ENCODE measurements at places on chromosomes 13 and 19.

GRCh38 chr19:2306281-2306806 lies 1.6 kb downstream of the LINGO3 start:
- no peak for DNase-seq

GRCh38 chr13:100100115-100100879 lies 11.4 kb downstream of the PCCA start:
- no peak for DNase-seq

GRCh38 chr19:19269952-19270694 lies 3.0 kb downstream of the TM6SF2 start:
- DNase-seq = no peak

DNA sequence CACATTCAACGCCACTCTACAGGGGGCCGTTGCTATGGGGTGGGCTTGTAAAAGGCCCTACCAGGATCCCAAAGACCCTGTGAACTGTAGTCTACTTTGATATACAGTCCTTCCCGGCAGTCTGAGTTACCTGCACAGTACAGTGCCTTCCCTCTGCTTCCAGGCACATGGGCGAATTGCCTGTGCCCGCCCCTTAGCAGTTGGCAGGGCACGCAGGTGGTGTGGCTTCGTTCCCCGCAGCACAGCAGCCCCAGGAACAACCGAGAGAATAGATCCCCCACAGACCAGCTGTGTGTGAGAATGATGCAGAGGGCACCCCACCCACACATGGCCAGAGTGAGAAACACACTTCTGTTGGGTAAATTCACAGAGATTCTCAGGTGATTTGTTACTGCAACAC lies 60.6 kb downstream of the MRPL57 start:
- DNase-seq = no peak

DNA sequence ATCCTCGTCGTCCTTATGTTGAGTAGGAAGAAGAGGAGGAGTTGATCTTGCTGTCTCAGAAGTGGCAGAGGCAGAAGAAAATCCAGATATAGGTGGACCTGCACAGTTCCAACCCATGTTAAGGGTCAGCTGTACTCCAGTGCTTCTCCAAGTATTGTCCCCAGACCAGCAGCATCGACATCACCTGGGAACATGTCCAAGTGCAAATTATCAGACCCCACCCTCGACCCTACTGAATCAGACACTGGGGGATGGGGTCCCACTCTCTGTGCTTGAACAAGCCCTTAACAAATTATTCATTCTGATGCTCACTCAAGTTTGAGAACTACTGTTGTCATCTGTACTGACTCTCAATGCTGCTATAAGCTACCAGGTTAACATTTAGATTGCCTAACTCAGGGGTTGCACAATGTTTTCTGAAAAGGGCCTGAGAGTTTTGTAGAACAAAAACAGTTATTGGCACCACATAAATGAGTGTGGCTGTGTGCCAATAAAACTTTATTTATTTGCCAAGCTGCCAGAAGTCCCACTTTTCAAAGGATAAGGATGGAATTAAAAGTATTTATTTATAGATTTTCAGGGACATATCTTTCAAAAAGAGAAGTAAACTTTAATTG lies 226.7 kb upstream of the IPO5 start:
- DNase-seq = no peak

GRCh38 chr13:20831933-20832332 lies 58.2 kb upstream of the EEF1AKMT1 start:
- no peak for DNase-seq

GRCh38 chr19:15283141-15283883 lies 49.0 kb downstream of the BRD4 start:
- no peak for DNase-seq

DNA sequence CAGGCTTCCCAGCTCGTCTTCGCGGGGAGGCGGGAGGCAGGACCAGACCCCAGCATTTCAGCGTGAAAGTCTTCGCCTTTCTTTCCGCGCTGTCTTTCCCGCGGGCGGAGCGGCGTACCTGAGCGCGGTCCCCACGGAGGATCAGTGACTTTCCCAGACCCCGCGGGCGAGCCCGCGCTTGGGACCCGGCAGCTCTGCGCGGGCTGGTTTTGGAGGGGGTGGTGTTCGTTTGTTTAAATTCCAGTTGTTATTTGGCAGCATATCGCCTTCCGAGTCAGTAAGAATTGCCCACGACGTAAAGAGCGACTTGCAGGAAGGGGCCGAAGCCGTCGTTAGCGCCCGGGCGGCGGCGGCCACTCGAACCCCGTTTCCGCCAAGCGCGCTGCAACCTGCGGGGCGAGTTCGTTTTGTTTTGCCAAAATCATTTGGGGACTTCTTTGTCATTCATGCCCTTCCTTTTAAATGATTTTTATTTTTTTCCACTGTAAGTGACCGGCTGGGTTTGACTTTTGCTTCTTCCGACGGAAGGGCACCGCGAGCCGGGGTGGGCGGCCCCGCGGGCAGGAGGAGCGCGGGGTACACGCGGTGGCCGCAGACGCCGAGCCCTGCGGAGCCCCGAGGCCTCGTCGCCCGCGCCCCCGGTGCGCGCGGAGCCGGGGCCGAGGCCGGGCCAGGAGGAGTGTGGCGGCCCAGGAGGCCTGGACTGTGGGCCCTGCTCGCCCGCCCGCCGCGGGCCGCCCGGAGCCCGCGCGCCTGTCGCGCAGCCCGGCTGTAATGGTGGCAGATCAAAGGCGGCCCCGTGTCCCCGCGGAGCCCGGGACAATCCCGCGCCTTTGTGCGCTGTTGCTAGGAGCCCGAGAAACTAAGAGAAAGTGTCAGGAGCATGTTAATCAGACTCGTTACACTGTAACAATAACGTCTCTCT lies 75.9 kb downstream of the ZIC5 start:
- no peak for DNase-seq

DNA sequence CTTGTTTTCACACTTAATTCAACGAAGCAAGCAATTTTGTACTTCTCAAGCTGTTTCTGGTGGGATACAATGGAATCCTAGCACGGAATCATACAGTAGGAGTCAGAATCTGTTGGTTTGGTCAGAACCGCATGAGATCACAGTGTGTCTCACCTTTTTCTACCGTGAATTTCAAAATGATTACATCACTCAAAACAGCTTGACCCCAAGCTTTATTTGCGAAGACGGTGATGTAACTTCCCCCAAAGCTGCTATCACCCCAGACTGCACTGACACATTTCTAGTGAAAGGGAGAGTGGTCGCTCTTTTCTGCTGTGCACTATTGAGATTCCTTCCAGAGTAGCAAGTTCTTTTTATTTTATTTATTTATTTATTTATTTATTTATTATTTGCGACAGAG lies 9.6 kb downstream of the C19orf18 start:
- DNase-seq = no peak

GRCh38 chr19:54136086-54136863 lies 1.3 kb upstream of the CNOT3 start:
- DNase-seq = no peak

GRCh38 chr19:50401605-50402450 lies 16.9 kb upstream of the SPIB start:
- DNase-seq = no peak

- DNase-seq = no peak
Observed at GRCh38 chr19:53898636-53899341, 10.3 kb upstream of the CACNG7 start.

DNA sequence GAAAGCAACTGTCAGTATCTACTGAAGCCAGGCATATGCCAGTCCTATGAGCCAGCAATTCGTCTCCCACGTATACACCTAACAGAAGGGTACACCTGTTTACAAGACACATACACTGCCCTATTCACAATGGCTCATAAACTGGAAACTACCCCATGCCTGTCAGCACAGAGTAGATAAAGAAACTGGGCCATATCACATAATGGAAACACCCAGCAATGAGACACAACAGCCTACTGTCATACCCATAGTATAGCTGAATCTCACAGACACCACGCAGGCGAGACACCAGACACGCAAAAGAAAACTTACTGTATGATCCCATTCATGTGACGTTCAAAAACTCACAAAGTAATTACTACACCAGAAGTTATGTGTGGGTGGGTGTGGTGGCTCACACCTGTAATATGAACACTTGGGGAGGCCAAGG lies 15.7 kb downstream of the NOSIP start:
- DNase-seq = no peak

DNA sequence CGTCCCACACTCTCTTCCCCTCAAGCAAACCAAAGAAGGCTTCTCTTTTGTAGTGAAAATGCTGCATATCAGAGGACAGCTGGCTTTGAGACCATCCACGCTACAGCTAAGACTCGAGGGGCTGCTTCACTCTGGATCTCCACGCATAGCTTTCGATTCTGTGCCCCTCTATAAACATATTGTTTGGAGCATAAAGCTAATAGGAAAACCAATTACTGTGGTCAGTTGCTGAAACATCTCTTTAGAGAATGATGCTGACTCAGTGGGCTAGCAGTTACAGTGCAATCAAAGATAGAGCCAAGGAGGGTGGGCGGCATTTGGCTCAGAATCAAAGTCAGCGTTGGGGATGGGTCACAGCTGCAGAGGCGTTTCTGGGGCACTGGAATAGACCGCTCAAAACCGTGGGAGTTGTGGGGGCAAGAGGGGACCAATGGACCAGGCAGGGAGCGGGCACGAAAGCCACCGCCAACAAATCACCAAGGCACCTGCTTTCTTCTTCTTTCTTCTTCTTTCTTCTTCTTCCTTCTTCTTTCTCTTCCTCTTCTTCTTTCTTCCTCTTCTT lies 76.7 kb downstream of the RASL11A start:
- no peak for DNase-seq

GRCh38 chr19:57302727-57303401 lies 17.4 kb upstream of the ZNF543 start:
- no peak for DNase-seq

DNA sequence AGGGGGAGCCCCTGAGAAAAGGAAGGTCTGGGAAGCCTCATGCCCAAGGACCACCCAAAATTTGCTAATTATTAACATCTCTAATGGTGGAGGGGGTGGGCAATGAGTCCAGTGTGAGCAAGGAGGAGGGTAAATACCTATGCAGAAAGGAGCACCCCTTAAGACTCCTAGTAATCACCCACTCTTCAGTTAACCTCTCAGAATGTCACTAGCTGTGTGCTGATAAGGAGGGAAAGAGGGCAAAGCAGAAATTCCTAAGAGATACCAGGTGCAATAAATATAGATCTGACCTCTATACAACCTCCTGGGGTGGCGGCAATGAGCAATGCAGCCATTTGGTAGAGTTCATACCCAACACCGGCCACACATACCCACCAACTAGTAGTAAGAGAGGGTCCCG lies 12.7 kb upstream of the DPY19L3 start:
- no peak for DNase-seq

- DNase-seq = no peak
Observed at GRCh38 chr19:44548736-44549135, 19.3 kb upstream of the CEACAM20 start.

GRCh38 chr13:114311908-114312307 lies 2.4 kb upstream of the CHAMP1 start:
- DNase-seq = no peak

- no peak for DNase-seq
Observed at GRCh38 chr13:28626266-28626665, 32.7 kb upstream of the POMP start.

- DNase-seq = no peak
Observed at GRCh38 chr13:65841156-65841555, 1389.0 kb downstream of the PCDH9 start.

DNA sequence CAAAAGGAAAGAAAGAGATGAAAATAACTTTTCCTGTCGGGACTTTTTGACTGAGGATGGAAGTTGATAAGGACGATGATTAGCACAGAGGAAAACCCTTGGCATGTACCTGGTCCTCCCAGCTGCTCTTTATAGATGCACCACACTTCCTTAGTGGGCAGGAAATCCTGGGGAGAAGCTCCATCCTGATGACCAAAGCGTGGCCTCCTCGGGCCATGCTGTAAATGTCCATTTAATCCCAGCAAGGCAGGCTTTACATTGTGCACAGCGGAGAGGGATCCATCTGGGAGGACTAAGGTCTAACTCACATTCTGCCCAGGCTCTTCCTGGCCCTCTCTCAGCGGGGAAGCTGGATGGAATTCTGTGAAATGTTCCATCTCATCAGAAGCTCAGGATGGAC lies 113.5 kb downstream of the COL4A2 start:
- DNase-seq = no peak

- DNase-seq = no peak
Observed at GRCh38 chr19:799076-799881, 2.0 kb downstream of the PTBP1 start.

- DNase-seq = no peak
Observed at GRCh38 chr19:3850320-3850972, 18.4 kb downstream of the ZFR2 start.

DNA sequence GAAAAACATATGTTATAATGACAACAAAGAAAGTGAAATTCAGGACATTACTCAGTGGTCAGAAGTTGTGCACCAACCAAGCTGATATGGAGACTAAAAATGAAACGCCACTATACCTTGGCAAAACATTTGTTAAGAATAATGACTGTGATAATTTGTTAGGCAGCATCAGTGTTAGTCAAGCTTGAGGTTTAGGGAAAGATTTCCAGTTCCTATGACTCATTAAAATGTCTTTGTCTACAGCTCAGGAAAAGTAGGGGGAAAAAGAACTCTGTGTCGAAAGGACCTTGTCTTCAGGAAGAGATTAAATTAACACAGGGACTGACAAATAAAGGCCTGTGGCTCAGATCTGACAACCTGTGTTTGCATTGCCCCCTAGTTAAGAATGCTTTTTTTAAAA lies 764.1 kb upstream of the SLITRK6 start:
- DNase-seq = no peak

GRCh38 chr13:56893843-56894242 lies 246.9 kb upstream of the PRR20A start:
- DNase-seq = no peak

- no peak for DNase-seq
Observed at GRCh38 chr19:34841780-34842179, 68.8 kb upstream of the ZNF599 start.

GRCh38 chr19:7515645-7516151 lies at the start of gene ZNF358:
ZNF358 (plus strand) TSS chr19:7516103; CDS start chr19:7519243, 3,140 bp downstream.
- DNase-seq = peak; percentile 63

DNA sequence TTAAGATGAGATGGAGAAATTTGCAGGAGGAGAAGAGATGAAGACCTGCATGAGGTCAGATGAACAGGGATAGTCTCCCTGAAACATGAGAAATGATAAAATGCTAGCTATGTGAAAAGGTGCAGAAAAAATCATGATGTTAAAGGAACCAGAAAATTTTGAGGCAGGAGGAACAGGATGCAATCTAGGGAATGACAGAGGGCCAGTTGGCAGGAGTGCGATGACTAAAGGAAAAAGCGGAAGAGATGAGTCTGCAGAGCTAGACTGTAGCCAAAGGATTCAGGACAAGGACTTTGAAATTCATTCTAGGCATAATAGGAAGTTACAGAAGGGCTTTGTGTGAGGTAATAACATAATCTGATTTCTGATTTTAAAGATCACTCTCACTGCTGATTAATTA lies 77.9 kb downstream of the TRPC4 start:
- no peak for DNase-seq

GRCh38 chr13:89673789-89674311 lies 1673.6 kb upstream of the MIR17HG start:
- DNase-seq = no peak

- DNase-seq = peak; percentile 56
Observed at GRCh38 chr19:1856698-1857603, 6.4 kb downstream of the KLF16 start.

- DNase-seq = peak; percentile 46
Observed at GRCh38 chr19:47447470-47448359, 24.0 kb downstream of the SLC8A2 start.

- no peak for DNase-seq
Observed at GRCh38 chr19:10593820-10594637, 6.9 kb upstream of the AP1M2 start.

Data from progenitor cell of endocrine pancreas (in vitro differentiated cells).